ENCODE measurements at places on chromosomes 7 and 10. TPM values are rescaled to one million over a fixed set of nuclear protein-coding genes. Genes with fewer than 3 reads are reported as not detected.

DNA sequence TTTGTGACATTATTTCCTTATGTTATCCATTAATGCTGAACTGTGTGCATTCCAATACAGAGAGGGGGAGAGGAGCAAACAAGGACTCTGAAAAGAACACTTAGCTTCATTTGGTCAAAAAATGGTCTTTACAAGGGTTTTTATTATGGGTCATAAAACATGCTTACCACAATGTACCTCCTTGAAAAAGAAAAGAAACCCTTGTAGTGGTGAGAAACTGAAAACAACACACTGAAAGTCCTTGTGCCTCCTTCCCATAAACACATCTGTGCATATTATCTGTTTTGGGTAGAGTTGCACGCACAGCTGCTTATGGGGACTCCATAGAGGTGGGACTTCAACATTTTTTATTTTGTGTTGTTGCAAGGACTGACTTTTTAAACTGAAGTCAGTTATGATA is 98.7 kb downstream of the CDK6 start:
- DNase-seq: no peak

The BMPER gene
- 0.14 TPM for polyA plus RNA-seq

GRCh38 chr10:21292763-21293517 is 232.5 kb downstream of the SKIDA1 start:
- no peak for DNase-seq

The STX1A gene
- polyA plus RNA-seq: 1.3 TPM

GRCh38 chr10:49518982-49519578 is 19.8 kb downstream of the ERCC6 start:
- DNase-seq: no peak

- DNase-seq: no peak
These were observed 127.7 kb downstream of the JAZF1 start for GRCh38 chr7:28052933-28053332.

GRCh38 chr7:90483251-90483650 is 13.8 kb downstream of the PTTG1IP2 start:
- DNase-seq: no peak

The SUGCT gene
- 4.8 TPM for polyA plus RNA-seq

DNA sequence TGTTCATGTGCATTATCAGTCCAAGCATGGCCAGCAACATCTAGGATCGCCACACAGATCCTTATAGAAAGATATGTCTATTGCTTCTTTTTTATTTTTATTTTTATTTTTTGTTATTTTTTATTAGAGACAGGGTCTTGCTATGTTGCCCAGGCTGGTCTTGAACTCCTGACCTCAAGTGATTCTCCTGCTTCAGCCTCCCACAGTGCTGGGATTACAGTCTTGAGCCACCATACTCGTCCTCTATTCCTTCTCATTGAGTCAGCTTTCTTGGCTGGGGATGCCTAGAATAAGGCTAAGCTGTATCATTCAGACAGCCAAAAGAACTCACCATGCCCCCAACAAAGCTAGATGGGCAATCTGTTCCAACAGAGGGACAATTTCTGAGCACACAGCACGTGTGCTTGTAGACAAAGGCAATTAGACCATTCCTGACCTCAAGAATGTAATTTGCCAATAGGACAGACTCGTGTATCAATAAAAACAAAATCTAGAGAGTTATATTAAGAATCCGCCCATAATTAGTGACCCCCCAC is 264.0 kb upstream of the NEBL start:
- DNase-seq: no peak

DNA sequence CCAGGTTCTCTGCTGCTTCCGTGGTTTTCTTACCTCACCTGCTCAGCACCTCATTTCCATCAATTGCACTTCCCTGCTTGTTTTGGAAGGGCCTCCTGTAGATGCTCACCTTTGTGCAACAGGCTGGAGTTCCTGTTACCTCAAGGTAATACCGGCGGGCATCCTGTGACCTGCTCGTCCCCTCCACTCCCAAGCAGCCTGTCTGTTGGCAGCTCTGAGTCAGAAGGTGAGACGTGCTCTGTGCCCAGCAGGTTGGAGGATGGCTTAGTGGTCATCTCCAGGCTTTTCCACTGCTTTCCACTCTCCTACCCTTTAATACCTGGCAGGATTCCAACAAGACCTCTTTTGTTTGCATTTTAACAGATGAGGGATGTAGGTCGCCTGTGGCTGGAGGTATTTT is 86.0 kb downstream of the CAMK1D start:
- no peak for DNase-seq

DNA sequence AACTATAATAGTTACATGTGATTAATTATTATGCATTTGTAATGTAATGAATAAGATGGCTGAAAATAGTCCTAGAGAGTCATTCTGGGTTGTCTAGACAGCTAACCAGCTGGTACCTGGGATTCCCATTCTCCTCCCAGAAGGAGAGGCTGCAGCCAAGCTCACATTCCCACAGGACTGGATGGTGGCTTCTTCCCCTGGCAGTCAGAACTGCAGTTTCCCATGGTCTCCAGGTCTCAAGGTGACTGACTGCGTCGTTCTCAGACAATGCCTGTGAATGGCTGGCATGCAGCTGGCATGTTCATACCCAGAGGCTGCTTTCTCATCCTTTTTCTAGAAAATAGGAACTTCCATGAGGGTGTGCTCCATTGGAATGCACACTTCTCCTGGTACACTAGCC is 21.3 kb downstream of the TAS2R16 start:
- DNase-seq: no peak

DNA sequence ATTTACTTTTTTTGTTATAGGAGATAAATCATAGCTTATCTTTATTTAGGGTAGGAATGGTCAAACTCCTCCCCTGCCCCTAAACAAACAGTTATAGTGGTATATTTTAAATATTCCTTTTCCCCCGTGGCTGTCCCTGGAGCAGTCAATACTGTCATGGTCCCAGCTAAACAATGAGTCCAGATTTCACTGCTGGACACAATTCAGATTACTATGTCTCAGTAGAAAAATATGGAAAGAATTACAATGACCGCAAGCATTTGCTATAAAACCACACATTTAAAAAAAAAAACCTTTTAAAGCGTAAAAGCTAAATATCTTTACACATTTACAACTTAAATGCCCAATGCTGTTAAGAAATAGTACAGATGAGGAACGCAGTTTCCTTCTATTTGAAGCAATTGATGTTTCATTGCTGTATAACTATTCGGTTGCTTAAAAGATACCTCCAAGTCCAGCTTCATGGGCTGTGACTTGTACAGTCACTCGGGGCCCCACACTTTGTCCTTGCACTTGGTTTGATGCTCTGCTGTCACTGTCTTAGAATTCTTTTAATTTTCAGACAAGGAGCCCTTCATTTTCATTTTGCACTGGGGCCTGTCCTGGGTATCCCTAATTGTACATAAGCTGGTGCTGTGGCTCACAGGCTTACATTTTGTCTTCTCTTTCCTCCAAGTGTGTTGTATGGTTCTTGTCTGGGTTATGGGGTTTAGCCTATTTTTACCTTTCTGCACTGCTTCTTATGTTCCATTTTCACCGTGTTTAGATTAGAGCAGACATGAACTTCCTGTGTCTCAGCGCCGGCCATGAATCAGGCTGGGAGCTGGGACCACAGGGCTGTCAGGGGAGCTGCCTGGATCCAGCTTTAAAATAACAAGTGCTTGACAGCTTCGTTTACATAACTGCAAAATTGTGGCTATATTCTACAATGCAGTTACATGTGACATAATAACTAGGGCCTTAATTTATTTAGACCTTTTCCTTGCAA is 530.2 kb upstream of the FZD8 start:
- no peak for DNase-seq

The ARMC3 gene
- polyA plus RNA-seq: not detected

DNA sequence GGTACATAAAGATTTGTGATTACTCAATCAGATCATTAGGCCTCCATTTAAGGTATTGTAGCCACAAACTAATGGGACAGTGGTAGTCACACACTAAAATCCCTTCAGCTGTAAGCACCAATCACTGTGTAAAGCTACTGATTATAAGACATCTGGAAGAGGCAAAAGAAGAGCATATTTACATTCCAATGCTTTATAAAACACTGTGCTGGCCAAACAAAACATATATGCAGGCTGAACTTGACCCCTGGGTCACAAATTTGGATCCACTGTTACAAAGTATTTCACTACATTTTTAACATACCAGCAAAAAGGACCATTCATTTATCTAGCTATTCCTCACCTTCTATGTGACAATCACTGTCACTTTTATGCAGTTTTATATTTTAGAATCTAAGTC is 41.4 kb upstream of the ANLN start:
- DNase-seq: no peak

DNA sequence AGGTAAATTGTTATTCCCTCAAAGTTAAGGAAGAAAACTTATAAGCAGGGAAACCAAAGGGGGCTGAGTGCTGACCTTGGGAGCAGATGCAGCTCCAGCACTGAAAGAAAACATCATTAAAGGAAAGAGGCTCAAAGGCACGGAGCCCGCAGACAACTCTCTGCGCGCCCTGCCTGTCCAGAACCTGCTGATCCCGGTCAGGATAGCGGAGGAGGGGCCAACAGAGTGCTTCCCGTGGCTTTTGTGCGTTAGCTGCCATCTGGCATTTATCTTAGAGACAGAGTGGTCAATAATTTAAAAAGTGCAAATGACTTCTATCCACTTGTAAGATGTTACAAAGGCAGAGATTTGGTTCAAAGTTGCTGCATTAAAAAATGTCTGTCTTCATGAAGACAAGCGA is 162.1 kb downstream of the FANK1 start:
- DNase-seq: no peak

The CLRN3 gene
- not detected for polyA plus RNA-seq

The CARD11 gene
- polyA plus RNA-seq: 57.5 TPM

DNA sequence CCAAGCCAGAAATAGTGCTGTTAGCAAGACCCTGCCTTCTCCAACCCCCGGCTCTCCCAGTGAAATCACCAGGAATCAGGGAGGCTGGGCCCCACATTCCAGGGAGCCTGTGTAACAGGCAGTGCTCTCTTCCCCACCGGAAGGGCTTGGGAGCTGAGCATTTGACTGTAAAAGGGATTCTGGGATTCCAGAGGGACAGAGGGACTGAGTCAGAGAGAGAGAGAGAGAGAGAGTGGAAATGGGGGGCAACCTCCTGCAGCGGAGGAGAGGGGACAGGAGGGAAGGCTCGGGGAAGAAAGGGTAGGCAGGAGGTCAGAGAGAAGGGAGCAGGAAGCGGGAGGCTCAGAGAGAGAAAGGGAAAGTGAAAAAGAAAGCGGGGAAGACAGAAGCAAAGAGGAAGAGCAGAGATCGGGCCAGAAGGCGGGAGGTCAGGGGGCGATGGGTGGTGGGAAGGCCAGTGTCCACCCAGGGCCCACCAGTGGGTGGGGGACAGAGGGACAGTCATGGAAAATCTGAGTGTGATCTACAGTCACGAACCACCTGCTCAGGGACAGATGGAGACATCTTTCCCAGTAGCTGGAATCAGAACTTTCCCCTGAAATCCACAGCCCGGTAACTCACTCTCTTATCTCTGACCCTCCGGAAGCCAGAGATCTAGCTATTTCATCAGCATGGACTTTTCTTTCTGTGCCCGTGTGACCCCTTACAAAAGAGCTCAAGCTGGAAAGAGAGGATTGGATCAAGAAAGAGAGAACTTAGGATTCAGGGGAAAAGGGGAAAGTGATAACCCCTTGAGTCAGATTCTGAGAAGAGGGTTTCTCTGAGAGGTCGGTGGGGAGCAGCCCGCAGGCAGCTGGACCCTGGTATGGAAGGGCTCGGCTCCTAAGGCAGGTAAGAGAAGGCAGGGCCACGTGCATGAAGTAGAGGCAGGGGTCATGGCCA is 4.6 kb upstream of the SERPINE1 start:
- DNase-seq: no peak

The RAPGEF5 gene
- 28.6 TPM for polyA plus RNA-seq

The ARL5B gene
- 2.6 TPM for polyA plus RNA-seq

The ZNF398 gene
- 1.6 TPM for polyA plus RNA-seq

All from spleen (tissue), 13 donors.